Left cardiac atrium (tissue), 4 donors: ENCODE measurements at places on chromosomes 4 and X. TPM values are rescaled to one million over a fixed set of nuclear protein-coding genes. Genes with fewer than 3 reads are reported as not detected.

Gene PAGE1
- not detected for total RNA-seq

Gene PASD1
- total RNA-seq: not detected

Gene USP51
- total RNA-seq: 3.5 TPM

Gene RPS6KA6
- 2.2 TPM for total RNA-seq

Gene TLR6
- total RNA-seq: 2.7 TPM

Gene SPACA5
- total RNA-seq: not detected

GRCh38 chr4:46956451-46956850 lies 36.9 kb downstream of the GABRA4 start:
- DNase-seq: no peak

DNA sequence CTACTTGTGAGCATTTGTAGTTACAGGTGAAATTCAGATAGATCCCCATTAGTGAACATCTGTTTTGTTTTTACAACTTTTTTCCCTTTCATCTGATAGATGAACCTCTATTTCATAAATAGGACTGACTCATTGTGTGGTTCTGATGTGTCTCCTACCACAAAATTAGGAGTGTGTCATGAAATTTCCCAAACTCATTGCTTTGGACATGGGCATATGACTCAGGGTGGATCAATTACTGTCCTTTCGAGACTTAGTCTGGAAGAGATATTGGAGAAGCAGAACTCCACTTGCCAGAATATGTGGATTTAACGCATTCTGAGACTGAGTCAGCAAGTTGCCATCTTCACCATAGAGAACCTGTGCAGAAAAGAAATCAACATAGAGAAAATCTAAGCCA lies 53.5 kb upstream of the PCDH10 start:
- no peak for DNase-seq

DNA sequence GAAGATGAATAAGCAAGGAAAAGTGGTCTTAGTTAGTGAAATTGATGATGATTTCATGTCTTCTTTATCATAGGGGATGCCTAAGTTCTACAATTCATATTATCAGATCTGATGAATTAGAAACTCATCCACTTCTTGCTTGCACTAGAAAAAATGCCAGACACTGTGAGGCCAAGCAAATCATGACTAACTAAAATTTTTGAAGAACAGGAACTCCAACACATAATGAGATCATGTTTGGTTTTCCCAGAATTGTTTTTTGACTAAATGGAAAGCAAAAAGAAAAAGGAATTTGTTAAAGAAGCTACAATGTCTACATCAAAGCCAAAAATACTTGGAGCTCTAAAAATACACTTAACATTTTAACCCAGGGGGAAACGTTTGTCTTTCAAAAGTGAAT lies 120.4 kb downstream of the ARSF start:
- DNase-seq: no peak

- no peak for DNase-seq
Observed at GRCh38 chr4:69813628-69814027, 46.3 kb downstream of the SULT1E1 start.

DNA sequence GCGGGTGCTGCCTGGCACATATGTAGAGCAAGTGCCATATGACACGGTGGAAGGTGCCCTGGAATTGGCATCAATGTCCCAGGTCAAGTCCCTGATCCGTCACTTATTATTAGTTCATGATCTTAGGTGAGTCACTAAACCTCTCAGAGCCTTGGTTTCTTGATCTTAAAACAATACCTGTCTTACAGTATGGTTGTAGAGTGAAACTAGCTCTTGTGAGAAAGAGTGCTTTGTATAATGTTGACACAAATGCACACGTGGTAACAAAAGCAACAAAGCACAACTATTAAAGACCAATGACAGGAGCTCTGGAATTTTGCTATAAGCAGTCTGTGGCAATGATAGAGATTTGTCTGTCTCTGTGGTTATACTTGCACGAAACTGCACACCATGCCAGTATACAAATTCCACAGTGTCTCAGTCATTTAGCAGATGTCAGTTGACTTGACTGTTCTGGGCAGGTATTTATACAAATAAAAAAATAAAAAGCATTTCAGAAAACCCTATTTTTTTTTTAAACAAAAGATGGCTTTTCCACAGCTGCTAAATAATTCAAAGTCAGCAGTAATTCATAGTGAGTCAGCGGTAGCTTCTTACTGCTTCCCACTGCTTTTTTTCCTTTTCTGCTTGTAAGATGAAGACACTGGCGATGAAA lies 19.7 kb upstream of the ACSL1 start:
- no peak for DNase-seq

DNA sequence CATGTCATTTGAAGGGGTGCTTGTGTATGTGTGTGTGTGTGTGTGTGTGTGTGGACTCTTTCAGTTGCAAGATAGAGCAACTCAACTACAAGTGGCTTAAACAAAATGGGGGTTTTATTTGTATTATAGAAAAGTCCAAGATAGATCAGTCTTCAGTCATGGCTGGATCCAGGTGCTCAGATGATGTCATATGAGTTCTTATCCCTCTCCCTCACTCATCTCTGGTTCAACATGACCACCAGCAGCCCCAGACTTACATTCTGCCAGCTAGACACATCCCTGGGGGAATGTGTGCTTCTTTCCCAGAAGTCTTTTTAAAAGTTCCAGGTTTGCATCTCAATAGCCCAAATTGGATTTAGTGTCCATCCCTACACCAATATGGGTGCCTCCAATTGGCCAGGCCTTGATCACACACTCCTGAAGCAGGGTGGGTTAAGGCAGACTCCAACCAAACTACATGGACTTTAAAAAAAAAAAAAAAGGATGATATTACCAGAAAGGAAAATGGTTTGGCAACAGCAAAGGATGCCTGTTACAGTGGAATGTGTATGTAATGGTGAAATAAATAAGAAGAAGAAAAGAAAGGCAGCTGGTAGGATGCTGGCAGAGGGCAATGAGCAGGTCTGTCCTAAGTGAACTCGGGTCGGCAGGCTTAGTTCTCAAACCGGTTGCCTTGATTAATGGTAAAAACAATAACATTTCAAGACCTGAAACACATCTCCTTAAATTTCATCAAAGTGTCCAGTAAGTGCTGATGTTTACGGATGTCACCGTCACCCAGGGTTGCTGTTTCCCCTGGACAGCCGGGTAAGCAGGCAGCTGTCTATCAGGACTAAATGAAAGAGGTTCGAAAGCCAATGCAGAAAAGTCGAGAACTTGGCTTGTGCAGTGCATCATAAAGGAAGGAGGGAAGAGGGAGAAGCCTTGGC lies 107.7 kb downstream of the SMIM20 start:
- no peak for DNase-seq

DNA sequence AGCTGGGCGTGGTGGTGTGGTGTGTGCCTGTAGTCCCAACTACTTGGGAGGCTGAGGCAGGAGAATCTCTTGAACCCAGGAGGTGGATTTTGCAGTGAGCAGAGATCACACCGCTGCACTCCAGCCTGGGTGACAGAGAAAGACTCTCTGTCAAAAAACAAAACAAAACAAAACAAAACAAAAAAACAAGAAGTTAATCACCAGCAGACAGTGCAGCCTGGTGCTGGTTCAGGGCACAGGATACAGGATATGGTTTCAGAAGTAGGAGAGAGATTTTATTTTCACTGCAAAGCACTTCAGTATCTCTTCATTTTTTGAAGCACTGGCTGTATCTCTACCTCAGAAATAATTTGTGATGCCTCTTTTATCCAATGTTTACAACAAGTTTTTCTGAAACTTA lies 1222.9 kb upstream of the PRKX start:
- DNase-seq: no peak

DNA sequence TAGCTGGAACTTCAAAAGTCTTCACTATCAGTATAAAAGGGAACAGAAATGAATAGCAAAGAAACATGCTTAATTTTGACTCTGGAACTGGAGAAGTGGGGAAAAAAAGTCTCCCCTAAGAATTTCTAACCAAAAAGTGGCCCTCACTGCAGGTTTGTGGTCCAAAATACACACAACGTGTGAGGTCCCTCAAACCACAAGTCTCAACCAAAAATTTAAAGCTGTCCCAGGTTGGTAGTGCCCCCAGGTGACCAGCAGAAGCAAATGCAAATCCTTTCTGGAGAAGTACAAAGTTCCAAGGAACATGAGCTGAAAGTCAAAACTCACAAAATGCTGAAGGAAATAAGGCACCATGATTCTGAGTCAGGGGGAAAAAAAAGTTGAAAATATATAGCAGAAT lies 23.6 kb upstream of the VAMP7 start:
- no peak for DNase-seq

- DNase-seq: no peak
Observed at GRCh38 chrX:115452251-115452650, 108.7 kb upstream of the PLS3 start.

DNA sequence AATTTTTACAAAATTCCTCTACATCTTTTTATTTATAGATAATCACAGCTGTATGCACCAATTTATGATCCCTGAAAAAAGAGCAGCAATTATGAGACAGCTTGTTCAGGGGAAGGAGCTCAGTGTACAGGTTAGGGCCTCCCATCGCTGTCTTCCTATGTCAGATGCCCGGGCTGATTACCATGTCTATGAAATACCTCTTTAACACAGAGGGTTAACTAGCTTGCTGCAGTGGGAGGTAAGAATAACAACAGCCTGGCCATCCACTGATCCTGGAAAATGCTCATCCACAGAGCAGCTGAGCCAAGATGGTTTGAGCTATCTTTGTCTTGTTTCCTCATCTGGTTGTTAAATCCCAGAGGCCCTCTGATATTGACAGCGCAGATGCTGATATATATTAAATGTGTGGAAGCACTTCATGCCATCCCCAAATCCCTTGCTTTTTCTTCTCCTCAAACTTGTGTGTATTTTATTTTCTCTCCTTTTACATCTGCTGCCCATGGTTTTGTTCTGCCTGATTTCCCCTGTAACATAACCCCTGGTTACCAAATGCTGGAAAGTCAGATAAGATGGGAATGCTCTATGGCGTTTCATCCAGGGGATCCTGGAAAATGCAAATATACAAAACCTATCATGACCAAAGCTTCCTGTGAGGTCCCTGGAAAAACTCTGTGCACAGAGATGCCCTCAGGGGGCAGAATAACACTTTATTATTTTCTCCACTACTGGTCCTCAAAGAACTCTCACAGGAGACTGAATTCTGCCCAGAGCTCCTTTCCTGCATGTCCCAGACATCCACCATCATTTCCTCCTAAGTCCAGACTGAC lies 85.8 kb upstream of the PUDP start:
- DNase-seq: no peak

DNA sequence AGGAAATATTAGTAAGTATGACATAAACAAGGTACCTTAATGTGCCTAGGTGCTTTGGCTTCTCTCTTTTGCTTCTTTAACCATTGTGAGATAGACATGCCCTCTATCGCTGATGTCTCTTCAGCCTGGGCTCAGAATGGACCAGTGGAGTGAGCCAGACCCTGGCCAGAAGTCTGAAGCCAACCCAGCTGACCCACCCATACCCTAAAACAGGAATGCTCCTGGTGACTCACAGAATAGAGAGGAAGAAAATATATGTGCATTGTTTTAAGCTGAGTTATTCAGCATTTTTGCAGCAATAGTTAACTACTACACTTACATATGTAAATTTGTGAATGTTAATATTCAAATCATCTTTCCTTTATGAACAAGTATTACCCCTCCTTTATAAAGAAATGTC lies 167.5 kb upstream of the PCDH10 start:
- no peak for DNase-seq

DNA sequence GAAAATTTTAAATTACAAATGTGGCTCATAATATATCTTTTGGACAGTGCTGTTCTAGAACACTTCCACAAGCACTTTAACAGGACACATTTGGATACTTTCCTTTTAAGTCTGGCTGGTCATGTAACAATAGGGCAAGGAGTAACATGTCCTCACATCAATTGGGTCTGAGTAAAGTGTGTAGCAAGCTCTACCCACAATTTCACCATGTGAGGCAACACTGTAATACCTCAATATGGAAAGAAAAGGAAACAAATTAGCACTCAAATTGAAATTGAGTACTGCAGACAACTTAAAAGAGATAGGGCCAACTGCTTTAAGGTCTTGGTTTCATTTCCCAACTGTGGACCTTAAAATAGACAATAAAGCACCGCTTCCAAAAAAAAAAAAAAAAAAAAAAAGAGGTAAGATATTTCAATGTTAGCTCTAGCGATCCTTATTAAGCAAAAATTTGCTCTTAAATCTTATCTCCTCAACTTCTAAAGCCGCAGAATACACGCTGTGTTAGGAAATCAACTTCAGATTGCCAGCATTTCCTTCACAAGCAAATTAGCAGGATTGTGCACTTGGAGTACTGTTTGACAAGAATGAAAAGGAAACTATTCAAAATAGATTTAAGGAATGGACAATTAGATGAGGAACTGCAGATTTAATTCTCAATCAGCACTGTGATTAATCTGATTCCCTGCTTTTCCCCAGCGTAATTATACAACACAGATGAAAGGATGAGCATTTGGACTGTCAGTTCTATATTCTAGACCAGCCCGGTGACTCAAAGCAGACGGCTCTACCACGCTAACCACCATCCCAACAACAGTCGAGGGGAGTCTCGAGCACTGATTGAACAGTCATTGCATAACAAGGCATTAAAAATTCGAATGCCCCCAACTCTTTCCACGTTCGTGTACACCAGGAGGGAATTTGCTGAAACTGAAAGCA lies 1.6 kb downstream of the CASK start:
- no peak for DNase-seq

- peak; percentile 33 for DNase-seq
Observed at GRCh38 chrX:155767051-155767875, 113.9 kb upstream of the VAMP7 start.

GRCh38 chrX:83501530-83501929 lies 6.6 kb upstream of the POU3F4 start:
- DNase-seq: no peak

DNA sequence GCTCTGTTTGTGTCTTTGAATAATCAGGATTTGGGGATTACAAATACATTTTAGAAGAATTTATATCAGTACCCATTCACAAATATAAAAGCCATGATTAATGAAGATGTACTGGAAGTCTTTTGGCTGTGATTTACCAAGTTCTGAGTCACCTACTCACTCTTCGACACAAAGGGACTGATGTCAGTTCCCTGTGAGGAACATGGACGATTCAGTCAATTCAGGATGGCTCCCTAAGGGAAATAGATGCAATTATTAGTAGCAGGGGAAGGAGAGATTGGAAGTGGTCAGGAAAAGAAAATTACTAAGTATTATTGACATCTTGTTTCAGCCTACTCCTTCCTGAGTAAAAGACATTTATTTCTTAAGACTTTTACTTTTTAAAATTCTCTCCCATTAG lies 550.7 kb upstream of the SLIT2 start:
- no peak for DNase-seq

GRCh38 chr4:150814873-150815272 lies 200.2 kb downstream of the LRBA start:
- DNase-seq: no peak

DNA sequence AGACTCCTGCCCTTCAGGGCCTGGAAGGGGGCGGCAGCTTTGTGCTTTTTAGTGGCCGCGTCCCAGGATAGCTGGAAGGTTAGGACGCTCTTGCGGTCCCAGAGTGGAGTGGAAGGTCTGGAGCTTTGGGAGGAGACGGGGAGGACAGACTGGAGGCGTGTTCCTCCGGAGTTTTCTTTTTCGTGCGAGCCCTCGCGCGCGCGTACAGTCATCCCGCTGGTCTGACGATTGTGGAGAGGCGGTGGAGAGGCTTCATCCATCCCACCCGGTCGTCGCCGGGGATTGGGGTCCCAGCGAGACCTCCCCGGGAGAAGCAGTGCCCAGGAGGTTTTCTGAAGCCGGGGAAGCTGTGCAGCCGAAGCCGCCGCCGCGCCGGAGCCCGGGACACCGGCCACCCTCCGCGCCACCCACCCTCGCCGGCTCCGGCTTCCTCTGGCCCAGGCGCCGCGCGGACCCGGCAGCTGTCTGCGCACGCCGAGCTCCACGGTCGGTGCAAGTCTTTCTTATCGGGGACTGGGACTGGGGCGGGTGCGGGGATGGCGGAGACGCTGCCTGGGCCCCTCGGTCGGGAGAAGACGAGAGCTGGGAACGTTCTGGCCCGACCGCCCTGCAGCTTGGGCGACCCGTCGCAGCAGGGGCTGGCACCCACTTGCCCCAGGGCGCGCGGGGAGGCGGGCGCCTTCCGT lies at the start of gene EDNRA:
Gene EDNRA, plus strand, starts transcription at position 207 of the 686 bp plus-strand sequence. CDS start 4,585 bp downstream, outside the sequence.
- DNase-seq: peak; percentile 48
